ENCODE measurements at places on chromosomes 11 and 22. TPM values are rescaled to one million over a fixed set of nuclear protein-coding genes. Genes with fewer than 3 reads are reported as not detected.

The ALX4 gene
- polyA plus RNA-seq = not detected

The CDC42BPG gene
- not detected for polyA plus RNA-seq

The TRIM49 gene
- polyA plus RNA-seq = not detected

The GGTLC2 gene
- not detected for polyA plus RNA-seq

The APOL5 gene
- polyA plus RNA-seq = not detected

The LMNTD2 gene
- not detected for polyA plus RNA-seq

The UBASH3B gene
- polyA plus RNA-seq = 88.8 TPM
